ENCODE measurements at places on chromosomes 7 and 10. TPM values are rescaled to one million over a fixed set of nuclear protein-coding genes. Genes with fewer than 3 reads are reported as not detected.

Gene MYL10
- polyA plus RNA-seq: not detected

Gene SYCE1
- polyA plus RNA-seq: not detected

Gene IKZF1
- 213 TPM for polyA plus RNA-seq

Gene HTR5A
- polyA plus RNA-seq: not detected

Gene EBLN1
- polyA plus RNA-seq: not detected

Gene HOXA7
- polyA plus RNA-seq: 1.0 TPM

Gene SPDYE8
- 0.19 TPM for polyA plus RNA-seq

Gene MOGAT3
- not detected for polyA plus RNA-seq

Gene CYP2C19
- not detected for polyA plus RNA-seq

Gene MMD2
- not detected for polyA plus RNA-seq

Gene ZNRF2
- polyA plus RNA-seq: 1.9 TPM

Gene DNAH11
- polyA plus RNA-seq: not detected

Gene NUP42
- 52.1 TPM for polyA plus RNA-seq

Gene SRRM3
- polyA plus RNA-seq: not detected

Gene MTG1
- polyA plus RNA-seq: 51.8 TPM

Gene DGKI
- not detected for polyA plus RNA-seq

Gene THSD7A
- not detected for polyA plus RNA-seq

Gene CCL24
- polyA plus RNA-seq: not detected

Gene UNC5B
- not detected for polyA plus RNA-seq

Gene TRPV5
- not detected for polyA plus RNA-seq

Gene CELF2
- polyA plus RNA-seq: 142 TPM

Gene NDUFA5
- 77.9 TPM for polyA plus RNA-seq

Gene IDI2
- not detected for polyA plus RNA-seq

Gene RSBN1L
- 8.0 TPM for polyA plus RNA-seq

Gene LRRD1
- polyA plus RNA-seq: not detected

Gene CCZ1B
- 37.5 TPM for polyA plus RNA-seq

Gene KEL
- polyA plus RNA-seq: not detected

Gene TUBB8
- polyA plus RNA-seq: 0.59 TPM

Gene ITIH5
- polyA plus RNA-seq: not detected

Gene METTL27
- polyA plus RNA-seq: not detected

Gene GPRIN2
- polyA plus RNA-seq: not detected

Gene KIAA1217
- polyA plus RNA-seq: not detected

Gene CPXM2
- not detected for polyA plus RNA-seq

Gene POM121C
- polyA plus RNA-seq: 34.0 TPM

Gene EVX1
- not detected for polyA plus RNA-seq

Gene PLXDC2
- polyA plus RNA-seq: 0.18 TPM

Gene ZNF25
- polyA plus RNA-seq: 3.2 TPM

Gene HOXA10
- 0.70 TPM for polyA plus RNA-seq

Gene GIMAP8
- 1.4 TPM for polyA plus RNA-seq

Gene ABLIM1
- polyA plus RNA-seq: 115 TPM

Gene PRSS37
- not detected for polyA plus RNA-seq

Gene PON1
- not detected for polyA plus RNA-seq

Gene RBP3
- not detected for polyA plus RNA-seq

Gene SLC29A3
- 9.0 TPM for polyA plus RNA-seq

Gene TMEM225B
- 1.6 TPM for polyA plus RNA-seq

Gene CPA2
- polyA plus RNA-seq: not detected

Gene VPS50
- polyA plus RNA-seq: 14.5 TPM

Measured in IgD-negative memory B cell (primary cell).